Peyer's patch (tissue), 4 donors: ENCODE measurements at places on chromosomes 2 and 18. TPM values are rescaled to one million over a fixed set of nuclear protein-coding genes. Genes with fewer than 3 reads are reported as not detected.
A peak's percentile ranks its signal among the peaks of the same experiment; 100 is the strongest.

DNA sequence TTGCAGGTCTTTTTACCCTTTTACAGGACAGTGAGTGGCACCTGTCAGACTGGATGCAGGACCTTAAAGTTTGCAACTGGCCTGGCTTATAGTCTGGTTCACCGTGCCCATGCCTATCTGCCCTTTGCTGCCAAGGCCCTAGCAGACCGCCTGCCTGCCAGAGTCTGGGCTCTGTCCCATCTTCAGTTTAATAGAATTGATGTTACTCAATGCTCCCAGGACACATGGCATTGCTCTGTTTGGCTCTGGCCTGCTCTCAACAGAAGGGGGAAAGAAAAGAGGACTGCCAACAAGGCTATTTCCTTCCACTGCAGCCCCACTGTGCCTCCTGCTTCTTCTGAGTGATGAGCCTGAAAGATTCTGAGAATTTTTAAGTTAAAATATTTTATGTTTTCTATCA is 25.6 kb upstream of the TMEM178A start:
- no peak for DNase-seq

GRCh38 chr2:1846046-1847015 is 102.0 kb upstream of the PXDN start:
- DNase-seq = no peak

DNA sequence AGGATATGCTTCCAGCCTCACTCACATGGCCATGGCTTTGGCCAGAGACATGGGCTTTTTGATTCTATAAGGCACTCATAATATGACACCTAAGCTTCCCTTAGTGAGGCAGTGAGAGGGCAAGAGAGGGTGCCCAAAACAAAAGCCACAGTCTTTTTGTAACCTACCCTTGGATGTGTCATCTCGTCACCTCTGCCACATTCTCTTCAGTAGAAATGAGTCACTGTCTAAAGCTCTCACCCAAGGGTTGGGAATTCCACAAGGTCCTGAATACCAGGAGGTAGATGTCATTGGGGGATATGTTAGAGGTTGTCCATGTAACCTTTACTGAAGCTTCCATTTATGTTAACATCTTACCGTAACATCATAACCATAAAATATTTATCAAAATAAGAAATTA is 108.4 kb downstream of the ALMS1 start:
- DNase-seq = no peak

DNA sequence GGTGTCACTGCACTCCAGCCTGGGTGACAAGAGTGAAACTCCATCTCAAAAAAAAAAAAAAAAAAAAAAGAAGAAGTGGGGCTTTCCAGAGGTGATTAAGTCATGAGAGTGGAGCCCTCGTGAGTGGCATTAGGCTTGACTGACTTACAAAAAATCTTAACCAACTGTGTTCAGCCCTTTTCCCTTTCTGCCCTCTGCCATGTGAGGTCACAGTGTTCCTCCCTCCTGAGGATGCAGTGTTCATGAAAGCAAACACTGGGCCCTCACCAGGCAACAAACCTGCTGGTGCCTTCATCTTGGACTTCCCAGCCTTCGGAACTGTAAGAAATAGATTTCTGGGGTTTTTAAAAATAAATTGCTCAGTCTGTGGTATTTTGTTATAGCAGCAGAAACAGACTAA is 37.0 kb upstream of the METTL21A start:
- DNase-seq = peak; percentile 75

DNA sequence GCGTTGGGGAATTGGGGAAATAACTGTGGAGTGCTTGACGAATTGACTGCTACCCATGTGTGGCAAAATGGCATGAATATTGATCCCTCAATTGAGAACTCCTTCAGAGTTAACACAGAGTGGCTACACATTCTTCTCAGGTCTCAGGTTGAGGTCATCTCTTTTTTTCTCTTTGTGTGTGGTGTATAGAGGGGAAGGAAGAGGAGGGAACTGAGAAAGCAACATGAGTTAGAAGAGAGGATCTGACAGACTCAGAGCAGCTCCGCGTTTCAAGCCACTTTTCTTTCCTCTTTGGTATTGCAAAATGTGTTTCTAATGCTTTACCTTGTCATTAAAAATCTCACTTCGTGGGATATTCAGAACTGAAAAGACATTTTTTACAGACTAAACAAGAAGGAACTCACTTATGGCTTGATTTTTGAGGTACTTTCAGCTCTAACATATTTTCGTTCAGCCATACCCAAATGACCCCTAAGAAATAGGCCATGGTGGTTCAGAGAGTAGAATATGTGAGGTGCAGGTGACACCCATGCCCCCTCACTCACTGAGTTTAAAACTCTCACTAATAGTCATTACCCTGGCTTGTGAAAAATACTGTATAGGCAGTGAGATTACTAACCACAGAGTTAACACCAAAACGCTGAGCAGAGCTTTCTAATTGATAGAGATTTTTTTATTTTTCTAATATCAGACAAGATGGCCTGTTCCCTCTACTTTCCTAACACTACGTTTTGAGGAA is 22.5 kb downstream of the STAT4 start:
- no peak for DNase-seq

DNA sequence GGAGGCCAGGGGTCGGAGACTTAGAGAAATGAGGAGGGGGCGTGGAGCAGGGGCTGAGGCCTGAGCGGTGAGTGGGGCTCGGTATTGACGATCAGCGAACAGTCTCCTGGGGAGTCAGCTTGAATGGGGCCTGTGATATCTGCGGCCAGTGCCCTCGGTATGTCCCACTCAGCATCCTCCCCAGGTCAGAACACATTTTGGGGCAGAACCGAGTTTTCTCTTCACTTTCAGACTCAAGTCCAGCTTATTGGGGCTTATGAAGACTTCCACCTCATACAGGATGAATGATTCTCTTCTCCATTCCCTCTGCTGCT is 82.6 kb downstream of the RRM2 start:
- DNase-seq = no peak

- DNase-seq = no peak
These were observed 440.1 kb downstream of the MTX2 start for GRCh38 chr2:176709149-176709951.

DNA sequence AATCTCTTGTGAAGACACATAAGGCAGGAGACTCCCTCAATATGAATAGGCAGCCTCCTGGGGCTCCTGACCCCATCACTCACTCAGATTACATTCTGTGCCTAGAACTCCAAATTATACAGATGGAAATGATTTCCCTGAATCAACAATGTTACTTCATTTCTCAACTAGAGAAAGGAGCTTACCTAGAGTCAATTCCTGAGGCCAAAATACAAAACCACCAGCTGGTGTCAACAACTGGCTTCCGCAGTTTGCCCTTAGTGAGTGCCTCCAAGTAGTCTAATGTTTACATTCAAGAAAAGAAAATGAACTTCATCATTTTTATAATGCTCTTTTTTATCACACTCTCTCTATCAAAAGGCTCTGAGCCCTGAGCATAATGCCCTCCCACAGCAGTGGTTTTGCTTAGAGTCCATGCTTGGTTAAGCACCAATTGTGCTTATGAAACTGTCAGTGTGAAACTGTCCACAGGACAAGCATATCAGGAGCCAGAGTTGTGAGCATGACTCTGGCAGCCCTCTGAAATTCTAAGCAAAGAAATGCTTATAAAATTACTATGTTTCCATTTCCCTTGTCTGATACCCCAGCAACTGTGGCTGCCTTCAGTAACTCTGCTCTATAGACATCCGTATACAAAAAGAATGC is 305.7 kb upstream of the PKDCC start:
- no peak for DNase-seq

GRHL1 gene
- total RNA-seq = not detected

RTP5 gene
- not detected for total RNA-seq

TUBB8B gene
- total RNA-seq = not detected
